Uterus (tissue), 4 donors: ENCODE measurements at places on chromosomes 16 and 17. TPM values are rescaled to one million over a fixed set of nuclear protein-coding genes. Genes with fewer than 3 reads are reported as not detected.

DNA sequence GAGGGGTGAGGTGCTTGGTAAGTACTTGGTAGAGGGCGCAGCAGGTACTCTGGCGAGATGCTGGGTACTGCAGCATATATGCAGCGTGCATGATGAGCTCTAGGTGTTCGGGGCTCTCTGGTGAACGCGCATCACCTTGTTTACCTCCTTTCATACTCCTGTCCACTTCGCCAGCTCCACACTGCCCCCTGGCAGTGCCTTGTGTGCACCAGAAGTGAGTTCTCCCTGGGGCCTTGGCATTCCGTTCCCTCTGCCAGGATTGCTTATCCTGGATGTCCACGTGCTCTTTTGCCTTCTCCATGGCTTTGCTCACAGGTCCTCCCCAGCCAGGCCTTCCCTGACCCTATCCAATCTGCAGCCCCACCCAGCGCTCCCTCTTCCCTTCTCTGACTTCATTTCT lies 154.2 kb downstream of the MRM1 start:
- no peaks in the 10 kb centered on the region for H3K27me3 ChIP-seq
- DNase-seq, result no peak
- H3K4me3 ChIP-seq, result no peak overlapping the region
- H3K27ac ChIP-seq, result no peak overlapping the region
- no peaks in the 10 kb centered on the region for H3K36me3 ChIP-seq

- H3K4me1 ChIP-seq, result no peaks in the 10 kb centered on the region
- no peak for DNase-seq
- no peaks in the 10 kb centered on the region for H3K36me3 ChIP-seq
- no peak overlapping the region for H3K4me3 ChIP-seq
- H3K27ac ChIP-seq, result no peak overlapping the region
Measured at GRCh38 chr17:73387746-73388577, 76.2 kb upstream of the CDC42EP4 start.

CMTM2 gene
- total RNA-seq, result not detected

DNA sequence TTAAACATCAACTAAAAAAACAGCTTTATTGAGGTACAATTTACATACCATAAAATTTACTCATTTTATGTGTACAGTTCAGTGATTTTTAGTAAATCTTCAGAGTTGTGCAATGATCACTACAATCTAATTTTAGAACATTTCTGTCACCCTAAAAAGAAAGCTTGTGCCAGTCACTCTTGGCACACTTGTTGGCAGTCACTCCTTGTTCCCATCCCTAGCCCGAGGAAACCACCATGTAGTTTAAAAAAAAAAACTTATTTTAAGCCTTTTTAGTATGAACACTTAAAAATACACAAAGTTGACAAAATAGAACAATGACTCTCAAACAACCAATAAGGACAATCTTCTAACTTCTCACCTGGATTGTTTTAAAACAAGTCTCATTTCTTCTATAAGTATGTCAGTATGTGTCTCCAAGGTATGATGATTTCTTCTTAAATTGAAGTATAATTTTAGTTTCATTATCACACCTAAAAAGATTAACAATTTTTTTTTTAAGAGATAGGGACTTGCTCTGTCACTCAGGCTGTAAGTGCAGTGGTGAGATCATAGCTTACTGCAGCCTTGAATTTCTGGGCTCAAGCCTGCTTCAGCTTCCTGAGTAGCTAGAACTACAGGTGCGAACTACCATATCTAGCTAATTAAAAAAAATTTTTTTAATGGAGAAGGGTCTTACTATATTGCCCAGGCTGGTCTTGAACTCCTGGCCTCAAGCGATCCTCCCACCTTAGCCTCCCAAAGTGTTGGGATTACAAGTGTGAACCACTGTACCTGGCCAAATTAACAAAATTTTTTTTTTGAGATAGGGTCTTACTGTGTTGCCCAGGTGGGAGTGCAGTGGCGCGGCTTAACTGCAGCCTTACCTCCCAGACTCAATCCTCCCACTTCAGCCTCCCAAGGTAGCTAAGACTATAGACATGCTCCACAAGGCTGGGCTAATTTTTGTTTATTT lies 53.2 kb downstream of the PPM1E start:
- H3K27ac ChIP-seq, result no peak overlapping the region
- no peaks in the 10 kb centered on the region for H3K36me3 ChIP-seq
- H3K4me1 ChIP-seq, result no peaks in the 10 kb centered on the region
- no peak for DNase-seq
- no peaks in the 10 kb centered on the region for H3K27me3 ChIP-seq

DNA sequence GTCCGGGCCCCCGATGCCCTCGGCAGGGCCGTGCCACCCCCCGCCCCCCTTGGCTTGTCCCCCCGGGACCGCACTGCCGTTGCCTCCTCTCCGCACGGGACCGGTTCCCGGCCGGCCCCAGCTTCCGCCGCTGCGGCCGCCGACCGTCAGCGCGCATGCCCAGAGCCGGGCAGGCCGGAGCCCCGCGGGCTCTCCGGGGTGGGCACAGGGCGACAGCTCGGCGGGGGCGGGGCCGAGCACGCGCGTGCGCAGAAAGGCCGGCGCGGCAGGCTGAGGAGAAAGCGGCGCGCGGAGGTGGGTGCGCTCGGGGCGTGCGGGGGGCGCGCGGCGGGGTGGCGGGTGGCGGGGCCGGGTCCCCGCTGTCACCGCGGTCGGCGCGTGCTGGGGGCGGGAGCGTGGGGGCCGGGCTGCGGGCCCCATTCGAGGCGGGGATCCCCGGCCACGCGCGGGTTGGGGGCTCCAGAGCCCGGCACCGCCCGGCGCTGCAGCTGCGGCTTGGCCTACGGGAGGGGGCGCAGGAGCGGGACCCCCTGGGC lies at the start of gene TBC1D24:
Gene TBC1D24 (plus strand): TSS at position 251 of the 536 bp plus-strand sequence. CDS start 21,022 bp downstream, outside the sequence.
- peak within 1 kb of the TSS; percentile 63 for H3K27ac ChIP-seq
- H3K36me3 ChIP-seq, result no peaks in the 10 kb centered on the region
- H3K4me1 ChIP-seq, result peaks cover 34% of the 10 kb centered on the region
- peak within 1 kb of the TSS; percentile 58 for H3K4me3 ChIP-seq
- no peaks in the 10 kb centered on the region for H3K27me3 ChIP-seq

GRCh38 chr16:9148374-9149015 lies 57.1 kb downstream of the HAPSTR1 start:
- H3K4me1 ChIP-seq, result no peaks in the 10 kb centered on the region
- DNase-seq, result no peak
- no peak overlapping the region for H3K27ac ChIP-seq

DNA sequence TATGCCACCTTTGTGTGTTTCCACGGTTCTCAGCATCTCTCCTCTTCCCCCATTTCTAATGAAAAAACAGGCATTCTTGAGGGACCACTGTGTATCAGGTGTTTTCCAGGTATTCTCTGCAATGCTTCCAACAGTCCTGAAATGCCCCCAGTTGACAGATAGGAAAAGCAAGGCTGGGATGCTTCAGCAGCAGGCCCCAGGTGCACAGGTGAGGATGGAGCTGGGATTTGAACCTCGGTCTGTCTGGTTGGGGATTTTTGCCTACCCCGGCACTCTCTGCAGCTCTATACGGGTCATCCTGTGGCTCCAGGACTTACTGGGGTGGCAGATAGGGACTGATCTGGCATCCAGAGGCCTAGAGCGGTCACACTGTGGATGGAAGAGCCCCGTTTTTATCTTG lies 180.5 kb upstream of the GSE1 start:
- peaks cover 14% of the 10 kb centered on the region for H3K4me1 ChIP-seq
- H3K27ac ChIP-seq, result no peak overlapping the region
- DNase-seq, result no peak
- no peak overlapping the region for H3K4me3 ChIP-seq
- no peaks in the 10 kb centered on the region for H3K36me3 ChIP-seq

RCVRN gene
- total RNA-seq, result not detected

DNA sequence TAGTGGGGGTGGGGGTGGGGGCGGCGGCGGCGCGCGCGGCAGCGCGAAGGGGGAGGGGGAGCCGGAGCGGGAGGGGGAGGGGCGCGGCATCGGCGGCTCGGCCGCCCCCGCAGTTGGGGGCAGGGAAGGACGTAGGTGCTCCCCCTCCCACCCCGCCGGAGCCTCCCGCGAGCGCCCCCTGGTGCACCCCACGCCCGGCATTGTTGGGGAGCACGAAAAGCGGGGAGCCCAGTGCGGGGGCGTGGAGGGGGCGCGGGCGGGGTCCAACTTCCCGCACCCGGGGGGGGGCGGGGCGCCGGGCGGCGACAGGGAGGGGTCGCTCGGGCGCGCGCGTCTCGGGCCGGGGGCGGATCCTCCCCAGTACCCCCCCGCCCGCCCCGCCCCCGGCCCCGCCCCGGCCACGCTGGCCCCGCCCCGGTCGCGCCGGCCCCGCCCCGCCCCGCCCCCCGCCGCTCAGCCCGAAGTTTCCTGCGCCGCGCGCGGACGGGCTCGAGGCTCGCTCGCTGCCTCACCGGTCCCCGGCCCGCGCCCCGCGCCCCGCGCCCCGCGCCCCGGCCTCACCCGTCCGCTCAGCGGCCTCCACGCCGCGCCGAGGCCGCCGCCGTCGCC lies at the start of gene CACNA1H:
Gene CACNA1H (plus strand): TSS at position 456 of the 609 bp plus-strand sequence. CDS start 632 bp downstream, outside the sequence.
- H3K36me3 ChIP-seq, result no peaks in the 10 kb centered on the region
- peak; percentile 71 for DNase-seq
- peaks cover under 1% of the 10 kb centered on the region for H3K4me1 ChIP-seq
- no peaks in the 10 kb centered on the region for H3K27me3 ChIP-seq
- H3K27ac ChIP-seq, result peak within 1 kb of the TSS; percentile 70

OR3A3 gene
- total RNA-seq, result not detected

- H3K4me3 ChIP-seq, result no peak overlapping the region
- no peaks in the 10 kb centered on the region for H3K4me1 ChIP-seq
- no peak overlapping the region for H3K27ac ChIP-seq
- no peak for DNase-seq
Measured at GRCh38 chr16:4025428-4025827, 90.8 kb downstream of the ADCY9 start.

DNA sequence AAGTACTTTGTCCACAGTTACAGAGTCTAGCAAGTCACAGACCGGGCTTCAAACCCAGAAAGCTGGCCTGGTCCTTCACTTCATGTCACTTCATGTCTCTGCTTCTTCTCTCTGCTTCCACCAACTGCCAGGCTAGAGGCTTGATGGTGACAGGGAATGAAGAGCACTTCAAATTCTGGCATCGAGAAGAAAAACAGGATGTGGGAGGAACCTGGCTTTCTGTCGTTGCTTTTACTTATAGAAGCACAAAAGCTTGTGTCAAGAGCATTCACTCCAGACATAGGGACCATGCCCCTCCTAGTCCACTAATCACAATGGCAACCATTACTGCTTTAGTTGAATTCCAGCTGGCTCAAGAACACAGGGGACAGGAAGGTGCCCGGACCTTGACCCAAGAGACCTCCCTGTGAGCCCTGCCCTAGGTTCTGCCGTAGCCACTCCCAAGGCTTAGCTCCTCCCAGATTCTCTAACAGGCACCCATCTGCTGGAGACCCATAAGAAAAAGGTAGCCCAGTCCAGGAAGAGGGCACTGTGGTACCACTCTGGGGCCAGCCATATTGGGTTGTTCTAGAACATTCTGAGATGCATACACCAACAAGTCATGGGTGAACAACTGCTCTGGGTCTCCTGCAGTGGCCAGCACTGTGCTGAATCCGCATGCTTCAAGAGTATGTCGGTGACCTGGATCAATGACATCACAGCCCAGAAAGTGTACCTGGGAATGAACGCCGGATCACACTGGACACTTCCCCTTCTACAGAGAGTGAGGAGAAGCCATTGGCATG lies 181.8 kb downstream of the C16orf95 start:
- no peak overlapping the region for H3K4me3 ChIP-seq
- DNase-seq, result no peak
- no peaks in the 10 kb centered on the region for H3K36me3 ChIP-seq
- H3K27me3 ChIP-seq, result no peaks in the 10 kb centered on the region
- no peak overlapping the region for H3K27ac ChIP-seq

DNA sequence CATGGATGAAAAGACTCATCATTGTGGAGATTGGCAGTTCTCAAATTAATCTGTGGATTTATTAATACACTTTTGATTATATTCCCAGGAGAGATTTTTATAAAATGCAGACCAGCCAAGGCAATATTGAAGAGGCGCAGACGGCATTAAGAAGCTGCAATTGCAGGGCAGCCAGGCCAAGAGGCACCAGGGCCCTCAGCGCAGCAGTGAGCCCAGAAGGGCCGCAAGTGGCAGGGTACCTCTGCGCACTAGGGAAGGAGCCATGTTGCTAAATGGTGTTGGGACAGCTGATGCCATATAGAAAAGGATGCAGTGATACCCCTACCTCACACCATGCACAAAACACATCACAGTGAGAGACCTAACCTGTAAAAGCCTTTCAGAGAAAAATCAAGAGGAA lies 36.6 kb upstream of the CHMP6 start:
- peak; percentile 2 for DNase-seq
- no peaks in the 10 kb centered on the region for H3K27me3 ChIP-seq
- peaks cover 14% of the 10 kb centered on the region for H3K4me1 ChIP-seq
- no peak overlapping the region for H3K4me3 ChIP-seq
- H3K36me3 ChIP-seq, result no peaks in the 10 kb centered on the region

DNA sequence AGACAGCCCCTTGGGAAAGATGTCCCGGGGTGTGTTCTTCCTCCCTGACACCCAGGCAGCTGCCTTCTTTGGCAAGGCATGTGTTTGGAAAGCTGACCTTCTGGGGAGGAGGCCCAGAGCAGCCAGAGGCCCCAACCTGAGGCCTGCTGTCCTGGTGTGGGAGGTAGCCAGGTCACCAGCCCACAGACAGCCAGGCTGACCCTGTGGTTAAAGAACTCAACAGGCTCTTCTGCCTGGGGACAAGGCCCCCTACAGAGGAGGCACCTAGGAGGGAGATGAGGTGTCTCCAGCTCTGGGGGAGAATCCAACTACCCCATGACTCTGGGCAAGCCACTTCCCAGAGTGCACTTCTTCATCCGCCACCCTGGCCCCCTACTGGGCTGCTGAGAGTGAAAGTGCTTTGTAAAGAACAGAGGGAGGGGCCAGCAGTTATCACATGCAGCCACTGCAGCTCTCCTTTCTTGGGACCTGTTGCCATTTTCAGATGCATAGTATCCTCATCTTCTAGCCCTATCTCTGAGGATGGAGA lies 13.1 kb upstream of the SREBF1 start:
- no peaks in the 10 kb centered on the region for H3K36me3 ChIP-seq
- H3K4me3 ChIP-seq, result no peak overlapping the region
- H3K27ac ChIP-seq, result peak overlapping the region; percentile 44
- no peaks in the 10 kb centered on the region for H3K4me1 ChIP-seq

GRCh38 chr17:82977606-82978005 lies 101.8 kb upstream of the METRNL start:
- H3K27me3 ChIP-seq, result no peaks in the 10 kb centered on the region
- DNase-seq, result no peak
- H3K4me3 ChIP-seq, result no peak overlapping the region
- no peaks in the 10 kb centered on the region for H3K36me3 ChIP-seq
- no peaks in the 10 kb centered on the region for H3K4me1 ChIP-seq
- H3K27ac ChIP-seq, result no peak overlapping the region

DNA sequence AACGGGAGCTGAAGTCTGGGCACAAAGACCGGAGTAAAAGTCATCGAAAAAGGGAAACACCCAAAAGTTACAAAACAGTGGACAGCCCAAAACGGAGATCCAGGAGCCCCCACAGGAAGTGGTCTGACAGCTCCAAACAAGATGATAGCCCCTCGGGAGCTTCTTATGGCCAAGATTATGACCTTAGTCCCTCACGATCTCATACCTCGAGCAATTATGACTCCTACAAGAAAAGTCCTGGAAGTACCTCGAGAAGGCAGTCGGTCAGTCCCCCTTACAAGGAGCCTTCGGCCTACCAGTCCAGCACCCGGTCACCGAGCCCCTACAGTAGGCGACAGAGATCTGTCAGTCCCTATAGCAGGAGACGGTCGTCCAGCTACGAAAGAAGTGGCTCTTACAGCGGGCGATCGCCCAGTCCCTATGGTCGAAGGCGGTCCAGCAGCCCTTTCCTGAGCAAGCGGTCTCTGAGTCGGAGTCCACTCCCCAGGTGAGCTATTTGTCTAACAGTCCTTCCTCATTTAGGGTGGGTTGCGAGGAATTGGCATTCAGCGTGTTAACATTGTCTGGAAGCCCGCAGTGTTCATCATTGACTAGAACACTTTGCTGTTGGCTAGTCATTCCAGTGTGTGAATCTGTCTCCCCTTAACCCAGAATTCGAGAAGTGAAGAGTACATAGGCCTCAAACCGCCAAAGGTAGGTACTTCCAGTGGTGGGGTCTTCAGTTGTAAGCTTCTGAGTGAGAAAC lies 1.5 kb downstream of the CDK12 start:
- peaks cover 4% of the 10 kb centered on the region for H3K4me1 ChIP-seq
- H3K36me3 ChIP-seq, result no peaks in the 10 kb centered on the region
- H3K27ac ChIP-seq, result peak overlapping the region; percentile 98
